ENCODE measurements at places on chromosomes 16 and 17. TPM values are rescaled to one million over a fixed set of nuclear protein-coding genes. Genes with fewer than 3 reads are reported as not detected.
A peak's percentile ranks its signal among the peaks of the same experiment; 100 is the strongest.

- DNase-seq, result no peak
Observed at GRCh38 chr16:12901597-12902461, at the start of gene SHISA9. TSS of gene SHISA9 (plus strand) at chr16:12901598.

- DNase-seq, result no peak
Observed at GRCh38 chr16:370979-371514, 709 bp upstream of the MRPL28 start.

DNA sequence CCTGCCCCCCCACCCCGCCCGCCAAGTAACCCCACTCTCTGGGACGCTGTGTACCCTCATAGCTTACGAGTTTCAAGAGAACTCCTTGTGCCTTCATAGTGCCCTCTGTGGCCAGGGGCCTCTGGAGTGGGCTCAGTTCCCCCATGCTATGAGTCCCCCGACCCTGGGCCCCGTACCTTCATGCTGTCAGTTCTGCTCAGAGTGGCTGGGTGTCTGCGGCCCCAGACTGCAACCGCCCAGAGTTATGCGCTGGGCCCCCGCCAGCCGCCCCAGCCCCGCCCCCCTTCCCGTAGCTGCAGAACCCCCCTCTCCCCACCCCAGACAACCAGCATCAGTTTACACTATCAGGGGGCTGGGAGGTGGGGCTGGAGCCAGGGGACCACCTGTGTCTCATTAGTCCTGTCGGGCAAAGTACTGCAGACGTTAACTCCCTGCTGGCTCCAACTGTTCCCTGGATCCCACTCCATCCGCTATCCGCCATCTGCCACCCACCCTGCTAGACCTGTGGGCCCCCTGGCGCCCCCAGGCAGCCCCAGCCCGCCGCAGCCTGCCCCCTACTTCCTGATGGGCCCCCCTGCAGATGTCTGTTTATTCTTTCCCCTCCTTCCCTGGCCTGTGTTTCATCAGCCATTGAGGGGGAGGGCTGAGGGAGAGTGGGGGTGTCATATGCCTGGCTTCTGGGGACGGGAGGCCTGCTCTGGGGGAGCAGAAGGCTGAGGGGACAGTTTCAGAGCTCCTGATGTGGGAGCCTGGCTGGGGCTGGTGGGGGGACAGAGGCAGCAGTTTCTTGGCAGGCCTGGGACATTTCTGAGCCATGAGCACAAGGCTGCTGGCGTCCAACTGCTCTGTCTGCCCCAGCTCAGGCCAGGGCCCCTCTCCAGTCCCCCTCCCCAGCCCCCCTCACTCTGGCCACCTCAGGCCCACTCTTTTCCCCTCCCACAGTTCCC, at the start of gene MFAP4:
Gene MFAP4, minus strand, starts transcription at position 217 of the 947 bp plus-strand sequence. Its CDS starts 35 bp downstream, at position 182.
- DNase-seq, result peak; percentile 90

- DNase-seq, result peak; percentile 85
Observed at GRCh38 chr17:69607162-69607834, 192.8 kb downstream of the MAP2K6 start.

- DNase-seq, result peak; percentile 84
Observed at GRCh38 chr16:15427648-15428239, 6.6 kb upstream of the BMERB1 start.

DNA sequence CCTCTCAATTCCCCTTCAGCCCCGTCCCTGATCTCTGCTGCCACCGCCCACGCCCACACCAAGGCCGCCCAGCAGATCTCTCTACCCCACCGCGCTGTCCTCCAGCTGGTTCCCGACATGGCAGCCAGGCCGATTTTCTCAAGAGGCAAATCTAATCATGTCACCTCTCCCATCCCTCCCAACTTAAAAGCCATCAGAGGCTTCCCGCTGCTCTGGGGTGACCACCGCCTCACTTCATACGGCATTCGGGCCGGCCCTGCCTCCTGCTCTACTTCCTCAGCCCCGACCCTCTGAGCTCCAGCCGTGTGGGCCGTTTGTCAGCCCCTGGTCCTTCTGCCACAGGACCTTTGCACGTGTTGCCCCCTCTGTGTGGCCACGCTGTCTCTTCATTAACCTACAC, 63.2 kb downstream of the RPH3AL start:
- no peak for DNase-seq

DNA sequence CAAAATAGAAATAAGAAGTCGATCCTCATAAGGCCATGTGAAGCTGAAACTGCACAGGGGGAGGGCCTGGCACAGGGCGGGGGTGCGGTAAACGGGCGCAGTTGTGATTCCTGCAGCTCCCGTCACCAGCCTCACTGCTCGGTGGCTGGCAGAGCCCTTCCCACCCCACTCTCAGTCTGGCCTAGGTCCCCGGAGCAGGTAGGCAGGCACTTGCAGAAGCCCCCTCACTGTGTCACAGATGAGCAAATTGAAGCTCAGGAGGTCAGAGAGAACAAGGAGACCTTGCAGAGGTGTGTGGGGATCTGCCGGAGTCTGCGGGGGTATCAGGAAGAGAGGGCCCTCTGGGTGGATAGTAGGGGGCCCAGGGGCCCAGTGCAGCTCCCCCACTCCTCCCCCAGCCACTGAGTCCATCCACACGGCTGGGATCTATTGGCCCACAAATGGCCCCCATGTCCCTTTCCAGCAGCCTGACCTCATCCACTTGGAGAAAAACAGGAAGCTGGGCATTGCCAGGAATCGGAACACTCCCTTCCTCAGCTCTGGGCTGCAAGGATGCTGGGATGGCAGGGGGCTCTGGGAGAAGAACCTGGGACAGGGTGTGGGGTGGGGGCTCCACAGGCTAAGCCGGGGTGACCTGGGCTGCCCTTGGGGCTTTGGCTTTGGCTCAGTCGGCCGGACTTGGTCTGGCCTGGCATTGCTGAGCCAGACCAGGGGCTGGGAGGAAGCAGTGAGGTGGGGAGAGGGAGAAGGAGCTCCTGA, 21.4 kb upstream of the MAP3K14 start:
- DNase-seq, result no peak

The PERCC1 gene
- total RNA-seq, result not detected

The CCL5 gene
- not detected for total RNA-seq

The HSPB9 gene
- total RNA-seq, result not detected

The ANKRD40CL gene
- total RNA-seq, result not detected

The EPOP gene
- 0.36 TPM for total RNA-seq

Measured in IMR-90 (cell line).